ENCODE measurements at places on chromosomes 12 and 14. TPM values are rescaled to one million over a fixed set of nuclear protein-coding genes. Genes with fewer than 3 reads are reported as not detected.

Gene PRB2
- not detected for total RNA-seq

Gene POLE2
- 14.0 TPM for total RNA-seq

Gene CMA1
- not detected for total RNA-seq

Gene TAS2R50
- total RNA-seq = not detected

Gene KLRC3
- not detected for total RNA-seq

Gene ACVRL1
- 0.18 TPM for total RNA-seq

Gene SPRYD4
- 1.9 TPM for total RNA-seq

Gene RFX4
- total RNA-seq = 0.08 TPM

Gene CYP27B1
- total RNA-seq = 1.4 TPM

Gene SLC10A1
- not detected for total RNA-seq

Gene DHRS2
- total RNA-seq = 6.2 TPM

Gene STXBP6
- total RNA-seq = 2.7 TPM

Gene GDF3
- total RNA-seq = not detected

Gene CACNA2D4
- not detected for total RNA-seq

Gene IL22
- not detected for total RNA-seq

Gene ABHD12B
- not detected for total RNA-seq

Gene SUDS3
- total RNA-seq = 15.0 TPM

Gene FAM90A1
- total RNA-seq = 0.16 TPM

Gene SSPN
- total RNA-seq = 0.37 TPM

Gene COX8C
- not detected for total RNA-seq

Gene KRT5
- 0.62 TPM for total RNA-seq

Gene RPGRIP1
- 0.28 TPM for total RNA-seq

Gene SPX
- total RNA-seq = 4.0 TPM

Gene GARIN6
- total RNA-seq = not detected

Data from A549 treated with AZD2906 at 1 μM for 4 hours (cell line).